Tongue (tissue), 3 donors: ENCODE measurements at places on chromosomes 5 and 9. TPM values are rescaled to one million over a fixed set of nuclear protein-coding genes. Genes with fewer than 3 reads are reported as not detected.

- no peak for DNase-seq
Measured at GRCh38 chr5:91345461-91345860, 37.7 kb downstream of the ARRDC3 start.

PCDHB16 gene
- 4.1 TPM for total RNA-seq

- DNase-seq = no peak
Measured at GRCh38 chr9:87179553-87180340, 232.4 kb upstream of the GAS1 start.

MAMDC2 gene
- total RNA-seq = 21.5 TPM

PIP5KL1 gene
- total RNA-seq = not detected

DNA sequence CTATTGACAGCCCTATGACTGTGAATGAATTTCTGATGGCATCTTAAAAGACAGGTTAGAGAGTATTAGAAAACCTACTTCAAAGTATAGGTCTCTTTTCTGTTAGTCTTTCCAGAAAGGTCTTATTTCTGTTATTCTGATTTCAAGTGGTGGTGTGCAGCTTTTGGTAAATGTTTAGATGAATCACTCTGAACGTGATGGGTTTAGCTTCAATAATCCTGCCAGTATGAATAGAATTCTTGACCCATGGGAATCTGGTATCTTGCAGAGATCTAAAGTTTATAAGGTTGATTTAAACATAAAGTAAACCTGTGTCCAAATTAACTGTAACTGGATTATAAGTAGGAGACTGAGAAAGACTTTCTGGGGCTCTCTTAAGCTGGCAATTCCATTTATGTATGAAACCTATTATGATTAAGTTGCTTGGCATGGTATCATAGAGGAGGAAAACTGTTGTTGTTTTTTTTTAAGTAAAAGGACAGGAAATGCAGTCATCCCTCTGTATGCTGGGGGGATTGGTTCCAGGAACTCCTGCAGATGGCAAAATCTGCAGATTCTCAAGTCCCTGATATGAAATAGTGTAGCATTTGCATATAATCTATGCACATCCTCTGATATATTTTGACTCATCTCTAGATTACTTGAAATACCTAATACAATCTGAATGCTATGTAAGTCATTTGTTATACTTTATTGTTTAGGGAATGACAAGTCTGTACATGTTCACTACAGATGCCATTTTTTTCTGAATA lies 77.0 kb upstream of the ADAMTS19 start:
- no peak for DNase-seq

GPR150 gene
- not detected for total RNA-seq

DNA sequence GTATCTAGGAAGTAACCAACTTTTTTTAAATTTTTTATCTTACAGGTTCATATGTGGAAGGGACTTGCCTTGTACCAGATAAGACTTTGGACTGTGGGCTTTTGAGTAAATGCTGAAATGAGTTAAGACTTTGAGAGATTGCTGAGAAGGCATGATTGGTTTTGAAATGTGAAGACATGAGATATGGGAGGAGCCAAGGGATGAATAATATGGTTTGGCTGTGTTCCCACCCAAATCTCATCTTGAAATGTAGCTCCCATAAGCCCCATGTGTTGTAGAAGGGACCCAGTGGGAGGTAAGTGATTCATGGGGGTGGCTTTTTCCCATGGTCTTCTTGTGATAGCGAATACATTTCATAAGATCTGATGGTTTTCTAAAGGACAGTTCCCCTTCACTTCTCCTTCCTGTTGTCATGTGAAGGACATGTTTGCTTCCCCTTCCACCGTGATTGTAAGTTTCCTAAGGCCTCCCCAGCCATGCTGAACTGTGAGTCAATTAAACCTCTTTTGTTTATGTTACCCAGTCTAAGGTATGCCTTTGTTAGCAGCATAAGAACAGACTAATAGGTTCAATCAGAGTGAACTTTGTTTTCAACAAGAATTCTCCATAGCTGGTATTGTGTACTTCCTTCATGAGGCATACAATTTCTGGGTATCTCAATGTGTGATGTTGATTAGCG lies 535.6 kb upstream of the MEF2C start:
- DNase-seq = no peak
